ENCODE measurements at places on chromosomes 4 and X.

DNA sequence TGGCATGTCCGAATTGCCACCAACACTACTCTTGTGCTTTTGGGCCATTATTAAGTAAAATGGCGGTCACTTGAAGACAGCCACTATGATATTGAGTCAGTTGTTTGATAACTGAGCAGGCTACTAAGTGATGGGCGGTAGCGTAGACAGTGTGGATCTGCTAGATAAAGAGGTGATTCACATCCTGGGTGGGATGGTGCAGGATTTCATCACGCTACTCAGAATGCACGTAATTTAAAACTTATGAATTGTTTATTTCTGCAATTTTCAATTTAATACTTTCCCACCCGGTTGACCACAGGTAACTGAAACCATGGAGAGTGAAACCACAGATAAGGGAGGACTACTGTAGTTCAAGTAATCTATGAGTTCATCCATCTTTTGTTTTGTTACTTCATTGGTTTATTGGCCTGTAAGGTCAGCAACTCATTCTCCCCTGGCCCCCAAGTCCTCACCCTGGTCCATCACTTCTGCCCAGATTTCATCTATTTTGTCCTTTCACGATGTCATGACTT lies 2.9 kb downstream of the ARAF start:
- DNase-seq: peak; percentile 47

DNA sequence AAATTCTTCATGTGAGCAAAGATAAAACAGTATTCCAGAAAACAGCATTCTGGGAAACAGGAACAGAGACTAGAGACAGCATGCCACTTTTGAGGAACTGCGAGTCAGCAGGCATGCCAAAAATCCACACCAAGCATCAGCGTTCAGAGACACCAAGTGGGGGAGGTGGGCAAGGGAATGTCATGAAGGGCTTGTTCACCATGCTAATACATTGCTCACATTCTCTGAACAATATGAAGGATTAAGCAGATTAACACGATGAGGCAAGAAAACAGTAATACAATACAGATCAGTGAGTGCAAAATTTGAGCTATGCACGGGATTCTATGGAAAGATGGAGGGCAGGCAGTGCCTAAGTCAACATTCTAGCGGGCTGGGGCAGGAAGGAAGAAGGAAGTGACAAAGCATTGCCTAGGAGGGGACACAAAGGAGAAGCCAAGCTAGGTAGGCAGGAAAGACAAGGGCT lies 278.3 kb downstream of the FBXW7 start:
- no peak for DNase-seq

DNA sequence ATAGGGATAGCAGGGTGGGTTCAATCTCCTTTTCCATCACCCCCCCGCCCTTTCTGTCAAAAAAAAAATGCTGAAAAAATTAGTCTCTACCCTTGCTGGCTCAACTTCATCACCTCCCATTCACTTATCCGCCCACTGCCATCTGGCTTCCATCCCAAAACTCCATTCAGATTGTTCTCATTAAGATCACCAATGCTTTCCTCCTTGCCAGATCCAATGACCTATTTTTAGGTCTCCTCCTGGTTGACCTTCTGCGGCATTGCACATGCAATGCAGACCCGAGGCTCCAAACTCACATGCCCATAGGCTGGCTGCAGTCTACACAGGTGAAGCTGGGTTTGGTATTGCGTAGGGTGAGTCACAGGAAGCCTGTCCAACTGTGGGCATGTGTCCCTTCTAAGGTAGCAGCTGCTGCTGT lies 21.1 kb upstream of the STIM2 start:
- peak; percentile 48 for DNase-seq

DNA sequence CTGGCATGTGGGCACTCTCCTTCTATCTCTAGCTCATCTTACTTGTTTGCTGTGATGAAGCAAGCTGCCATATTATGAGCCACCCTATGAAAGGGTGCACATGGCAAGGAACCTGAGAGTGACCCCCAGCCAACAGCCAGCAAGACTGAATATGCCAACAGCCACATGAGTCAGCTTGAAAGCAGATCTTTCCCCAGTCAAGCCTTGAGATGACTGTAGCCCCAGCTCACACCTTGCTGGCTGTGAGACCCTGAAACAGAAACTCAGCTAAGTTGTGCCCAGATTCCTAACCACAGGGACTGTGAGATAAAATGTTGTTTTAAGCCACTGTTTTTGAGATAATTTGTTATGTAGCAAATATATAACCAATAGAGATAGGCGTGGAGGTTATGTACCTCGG lies 36.2 kb downstream of the KDM5C start:
- DNase-seq: no peak

DNA sequence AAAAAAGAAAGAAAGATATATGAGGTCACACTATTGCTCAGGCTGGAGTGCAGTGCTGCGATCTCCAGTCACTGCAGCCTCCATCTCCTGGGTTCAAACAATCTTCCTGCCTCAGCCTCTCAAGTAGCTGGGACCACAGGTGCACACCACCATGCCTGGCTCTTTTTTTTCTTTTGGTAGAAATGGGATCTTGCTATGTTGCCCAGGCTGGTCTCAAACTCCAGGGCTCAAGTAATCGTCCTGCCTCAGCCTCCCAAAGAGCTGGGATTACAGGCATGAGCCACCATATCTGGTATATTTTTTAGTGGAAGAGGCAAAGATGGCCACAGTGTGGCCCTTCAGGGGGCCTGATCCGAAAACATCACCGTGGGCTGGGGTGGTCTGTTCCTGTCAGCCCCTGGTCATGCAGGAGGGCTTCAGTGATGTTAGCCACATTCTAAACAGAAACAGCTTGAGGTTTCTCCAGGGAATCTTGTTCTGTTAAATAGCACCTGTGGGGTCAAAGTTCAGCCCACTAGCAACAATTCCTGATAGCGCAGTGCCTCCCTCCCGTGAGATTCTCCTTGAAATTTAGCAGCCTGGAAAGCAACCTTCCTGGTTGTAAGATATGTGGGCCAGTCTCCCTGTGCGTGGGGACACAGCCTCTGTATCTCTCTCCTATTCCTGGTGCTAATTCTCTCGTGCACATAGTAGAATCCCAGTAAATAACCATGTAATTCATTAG lies 7.3 kb upstream of the DHRSX start:
- no peak for DNase-seq

DNA sequence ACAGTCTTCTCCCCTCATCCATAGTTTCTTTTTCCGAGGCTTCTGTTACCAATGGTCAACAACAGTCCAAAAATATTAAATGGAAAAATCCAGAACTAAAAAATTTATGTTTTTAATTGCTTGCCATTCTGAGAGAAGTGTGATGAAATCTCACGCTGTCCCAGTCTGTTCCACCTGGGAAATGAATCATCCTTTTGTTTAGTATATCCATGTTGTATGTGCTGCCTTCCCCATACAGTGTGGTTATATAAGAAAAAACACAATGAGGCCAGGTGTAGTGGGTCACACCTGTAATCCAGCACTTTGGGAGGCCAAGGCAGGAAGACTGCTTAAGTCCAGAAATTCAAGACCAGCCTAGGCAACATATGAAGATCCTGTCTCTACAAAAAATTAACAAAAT lies 161.6 kb downstream of the CHIC2 start:
- DNase-seq: no peak

GRCh38 chr4:41538017-41538733 lies at the start of gene LIMCH1:
TSS of gene LIMCH1 (plus strand) at chr4:41538157. CDS start at chr4:41605996, 67,839 bp downstream.
- peak; percentile 10 for DNase-seq

GRCh38 chr4:72701987-72702819 lies 133.2 kb upstream of the ADAMTS3 start:
- peak; percentile 68 for DNase-seq

Data from cardiac muscle cell (in vitro differentiated cells and primary cell).